ENCODE measurements at places on chromosomes 6 and 20.

DNA sequence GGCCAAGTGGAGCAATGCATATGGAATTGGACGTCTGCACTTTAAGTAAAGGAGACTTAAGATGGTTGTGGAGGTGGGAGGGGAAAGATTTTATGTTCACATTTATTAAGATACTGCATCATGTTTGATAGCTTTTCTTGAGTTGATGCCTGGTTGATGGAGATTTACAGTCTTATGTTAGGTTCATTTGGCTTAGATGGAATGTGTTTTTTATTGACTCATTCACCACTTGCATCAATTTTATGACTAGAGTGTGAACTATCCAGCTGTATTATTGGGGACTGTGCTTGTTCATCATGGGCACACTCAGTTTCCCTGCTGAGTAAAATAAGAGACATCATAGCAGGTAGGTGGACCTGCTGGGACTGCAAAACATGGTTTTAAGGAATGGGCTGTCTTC, 91.2 kb upstream of the SCP2D1 start:
- no peak for DNase-seq

- no peak for DNase-seq
Measured at GRCh38 chr20:52303281-52303950, 111.8 kb upstream of the ZFP64 start.

DNA sequence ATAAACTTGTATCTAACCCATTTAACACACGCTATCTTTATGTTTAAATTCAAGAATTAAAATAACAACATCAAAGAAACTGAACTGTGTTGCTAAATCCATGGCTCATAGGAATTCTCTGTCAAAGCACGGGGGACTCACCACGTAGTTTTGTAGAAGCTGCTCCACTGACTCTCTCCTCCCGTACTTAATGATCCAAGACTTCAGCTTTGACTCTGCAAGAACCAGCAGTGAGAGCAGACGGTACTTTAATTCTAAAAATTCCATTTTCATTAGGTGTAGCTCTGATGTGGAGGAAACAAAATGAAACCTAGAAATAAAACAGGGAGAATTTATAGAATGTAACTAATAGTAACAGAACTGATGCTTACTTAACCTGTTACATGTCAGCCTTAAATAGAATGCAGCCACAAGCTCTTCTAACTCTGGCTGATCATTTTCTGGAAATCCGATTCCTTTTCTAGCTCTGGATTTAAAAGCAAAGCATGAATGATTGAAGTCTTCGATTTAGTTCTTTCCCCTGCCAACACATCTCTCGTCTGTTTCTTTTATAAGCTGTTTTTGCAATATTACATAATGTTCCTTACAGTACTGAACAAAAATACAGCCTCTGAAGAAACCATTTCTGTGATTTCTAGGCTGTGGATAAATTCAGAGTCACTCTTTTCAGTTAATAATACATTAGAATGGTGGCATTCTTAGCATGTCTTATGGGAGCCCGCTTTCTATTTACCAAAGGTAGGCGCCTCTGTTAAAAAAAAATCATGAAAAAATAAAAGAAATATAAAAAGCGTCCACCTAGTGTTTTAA, 165.5 kb downstream of the SYNE1 start:
- no peak for DNase-seq

DNA sequence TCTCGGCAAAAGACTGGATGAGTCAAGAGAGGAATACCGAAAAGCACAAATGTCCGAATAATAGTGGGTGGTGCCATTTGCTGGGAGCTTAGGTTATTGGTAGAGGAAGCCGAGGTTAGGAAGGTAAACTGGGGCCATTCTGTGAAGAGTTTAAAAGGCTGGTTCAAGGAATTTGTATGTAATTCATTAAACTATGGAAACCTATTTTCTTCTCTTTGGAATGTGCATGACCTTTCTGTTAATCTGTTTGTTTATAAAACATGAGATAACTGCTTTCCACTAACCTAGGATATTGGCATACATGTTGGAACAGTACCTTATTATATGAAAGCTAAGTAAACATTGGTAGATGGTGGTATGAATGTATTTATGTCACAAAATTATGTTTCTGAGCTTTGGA, 71.8 kb downstream of the LCA5 start:
- no peak for DNase-seq

- DNase-seq = no peak
Measured at GRCh38 chr6:76684875-76685274, 612.4 kb upstream of the IMPG1 start.

DNA sequence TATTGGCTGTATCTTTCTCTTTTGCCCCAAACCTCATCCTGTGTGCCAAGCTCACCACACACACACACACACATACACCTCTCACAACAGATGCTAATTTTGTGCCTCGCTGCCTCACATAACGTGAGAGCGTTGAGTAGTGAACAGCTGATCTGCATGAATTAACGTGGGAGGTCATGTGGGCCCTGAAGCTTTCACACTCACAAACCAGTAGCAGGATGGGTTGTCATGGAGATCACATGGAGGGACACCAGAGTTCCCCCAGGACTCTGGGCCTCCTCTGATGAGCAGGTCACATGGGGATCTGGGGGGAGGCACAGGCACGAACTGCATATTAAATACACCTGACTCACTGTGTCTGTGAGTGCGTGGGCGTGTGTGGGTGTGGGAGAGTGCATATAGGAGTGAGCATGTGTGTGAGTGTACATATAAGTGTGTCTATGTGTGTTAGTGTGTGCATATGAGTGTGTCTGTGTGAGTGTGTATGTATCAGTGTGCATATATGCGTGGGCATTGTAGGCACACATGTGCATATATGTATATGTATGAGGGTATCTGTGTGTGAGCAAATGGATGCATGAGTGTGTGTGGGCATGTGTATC, 62.7 kb upstream of the SULF2 start:
- DNase-seq = no peak

DNA sequence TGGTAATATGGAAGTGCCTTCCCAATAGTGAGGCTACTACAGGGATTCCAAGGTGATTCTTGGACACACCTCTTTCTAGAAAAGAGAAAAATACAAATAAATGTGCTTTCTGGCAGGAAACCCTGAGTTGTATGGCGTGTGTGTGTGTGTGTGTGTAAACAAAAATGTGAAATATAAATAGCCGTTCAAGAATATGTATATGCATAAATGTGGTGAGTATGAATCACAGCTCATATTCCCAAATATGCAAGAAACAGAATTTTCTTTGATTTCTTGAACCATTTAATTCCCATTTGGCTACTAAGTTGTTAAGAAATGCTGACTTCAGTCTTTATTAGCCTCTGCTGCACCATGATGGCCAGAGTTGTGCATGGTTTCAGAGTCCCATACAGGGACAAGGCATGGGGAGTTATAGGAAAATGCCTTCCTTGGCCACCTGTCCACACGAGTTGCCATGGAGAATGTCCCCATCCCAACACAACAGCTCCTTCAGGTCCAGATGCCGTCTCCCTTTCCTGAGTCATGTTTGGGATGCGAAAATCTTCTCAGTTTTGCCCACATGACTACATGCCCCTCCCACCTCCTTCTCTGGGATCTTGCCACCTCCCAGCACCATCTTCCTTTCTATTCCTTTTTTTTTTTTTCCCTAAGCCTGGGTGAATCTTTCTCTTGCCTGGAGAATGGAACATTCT, 312.4 kb upstream of the ECI2 start:
- no peak for DNase-seq

- no peak for DNase-seq
Measured at GRCh38 chr20:35657271-35657670, 7.4 kb downstream of the CPNE1 start.

DNA sequence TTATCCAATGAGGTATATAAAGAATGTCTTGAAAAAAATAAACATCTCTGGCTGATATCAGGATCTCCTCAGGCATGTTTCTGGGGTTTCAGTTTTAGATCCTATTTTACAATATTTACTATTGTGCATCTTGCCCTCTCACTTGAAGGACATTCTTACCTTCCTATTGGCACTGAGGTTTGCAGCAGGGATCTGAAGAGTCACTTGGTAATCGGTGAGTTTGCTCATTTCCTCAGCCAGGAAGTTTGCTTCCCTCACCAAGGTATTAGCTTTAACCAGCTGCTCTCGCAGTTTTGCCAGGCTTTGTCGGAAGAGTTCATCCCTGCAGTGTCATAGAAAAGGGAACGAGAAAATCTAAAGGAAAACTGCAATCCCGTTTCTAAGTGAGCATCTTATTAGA, 101.9 kb upstream of the NUP153 start:
- DNase-seq = no peak

DNA sequence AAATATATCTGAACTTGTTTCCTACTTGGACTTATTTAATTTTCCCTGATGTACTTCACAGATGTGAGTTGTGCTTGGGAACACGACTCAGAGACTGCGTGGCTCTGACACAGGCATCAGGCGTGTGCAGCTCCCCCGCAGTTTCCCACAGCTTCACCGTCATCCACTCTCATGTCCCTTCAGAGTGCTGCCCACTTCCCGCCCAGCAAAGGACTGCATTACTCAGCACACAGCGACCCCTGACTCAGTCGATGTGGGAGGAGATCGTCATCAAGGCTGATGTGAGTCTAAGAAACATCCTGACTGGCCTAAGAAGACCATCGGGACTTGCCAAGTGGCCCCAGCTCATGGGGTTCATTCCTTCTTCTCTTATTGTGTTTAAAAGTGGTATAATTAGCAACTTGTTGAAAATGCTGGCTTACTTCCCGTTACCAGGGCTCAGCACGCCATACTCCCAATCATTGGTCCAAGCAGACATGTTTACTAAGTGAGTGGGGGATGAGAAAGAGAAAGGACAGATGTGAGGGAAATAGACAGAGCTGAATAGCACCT, 539.4 kb upstream of the JARID2 start:
- no peak for DNase-seq

Data from DMS153 (cell line).